Omental fat pad (tissue), 4 donors: ENCODE measurements at places on chromosomes 6 and 20. TPM values are rescaled to one million over a fixed set of nuclear protein-coding genes. Genes with fewer than 3 reads are reported as not detected.

DNA sequence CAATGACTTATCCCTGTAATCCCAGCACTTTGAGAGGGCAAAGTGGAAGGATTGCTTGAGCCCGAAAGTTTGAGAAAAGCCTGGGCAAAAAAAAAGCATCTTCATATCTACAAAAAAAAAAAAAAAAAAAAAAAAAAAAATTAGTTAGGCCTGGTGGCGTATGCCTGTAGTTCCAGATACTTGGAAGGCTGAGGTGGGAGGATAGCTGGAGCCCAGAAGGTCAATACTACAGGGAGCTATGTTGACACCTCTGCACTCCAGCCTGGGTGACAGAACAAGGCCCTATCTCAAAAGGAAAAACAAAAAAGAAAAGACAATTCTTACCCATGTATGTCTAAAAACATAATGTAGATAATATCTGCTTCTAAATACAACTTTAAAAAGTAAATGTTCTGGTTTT, 27.2 kb downstream of the CRISP1 start:
- DNase-seq, result no peak

DNA sequence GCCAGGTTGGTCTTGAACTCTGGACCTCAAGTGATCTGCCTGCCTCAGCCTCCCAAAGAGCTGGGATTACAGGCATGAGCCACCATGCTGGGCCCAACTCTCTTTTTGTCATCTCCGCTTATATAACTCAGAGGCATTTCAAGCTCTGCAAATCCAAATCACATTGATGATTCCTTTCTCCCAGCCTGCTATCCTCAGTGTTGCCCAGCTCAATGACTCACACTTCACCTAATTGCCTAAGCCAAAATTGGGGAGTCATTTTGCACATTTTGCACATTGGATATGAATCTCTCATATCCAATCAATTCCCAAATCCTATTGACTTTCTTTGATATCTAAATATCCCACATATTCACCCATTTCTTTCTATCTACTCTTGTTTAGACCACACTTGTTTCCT, 3.9 kb downstream of the UTRN start:
- no peak for DNase-seq

OPN5 gene
- total RNA-seq, result not detected

TPBG gene
- 28.1 TPM for total RNA-seq

PKIB gene
- total RNA-seq, result 7.7 TPM

CYP24A1 gene
- total RNA-seq, result not detected
